ENCODE measurements at places on chromosomes 3 and 15. TPM values are rescaled to one million over a fixed set of nuclear protein-coding genes. Genes with fewer than 3 reads are reported as not detected.
A peak's percentile ranks its signal among the peaks of the same experiment; 100 is the strongest.

Gene COL7A1
- total RNA-seq = 22.2 TPM

Gene INKA1
- not detected for total RNA-seq

Gene OCA2
- total RNA-seq = 1.2 TPM

Gene GOLGA8T
- total RNA-seq = 1.4 TPM

- DNase-seq = peak; percentile 44
Measured at GRCh38 chr3:138398791-138399575, 35.4 kb upstream of the ESYT3 start.

- DNase-seq = no peak
Measured at GRCh38 chr3:14520149-14520548, 20.0 kb downstream of the GRIP2 start.

DNA sequence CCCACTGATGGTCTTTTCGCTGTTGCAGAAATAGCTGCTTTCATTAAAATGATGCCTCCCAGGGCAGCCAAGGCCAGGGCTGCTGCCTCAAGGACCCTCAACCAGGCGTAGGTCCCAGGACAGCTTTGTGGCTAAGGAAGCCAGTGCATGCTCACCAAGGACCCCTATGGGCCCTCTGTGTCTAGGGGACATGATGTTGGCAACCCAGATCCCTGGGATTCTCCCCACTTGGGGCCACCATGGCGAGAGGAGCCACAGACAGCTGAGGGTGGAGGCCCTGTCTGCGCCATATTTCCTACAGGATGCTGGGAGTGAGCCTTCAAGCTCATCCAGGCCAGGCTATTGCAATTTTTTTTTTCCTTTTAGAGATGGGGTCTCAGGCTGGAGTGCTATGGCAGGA, 137.2 kb downstream of the CHSY1 start:
- no peak for DNase-seq

DNA sequence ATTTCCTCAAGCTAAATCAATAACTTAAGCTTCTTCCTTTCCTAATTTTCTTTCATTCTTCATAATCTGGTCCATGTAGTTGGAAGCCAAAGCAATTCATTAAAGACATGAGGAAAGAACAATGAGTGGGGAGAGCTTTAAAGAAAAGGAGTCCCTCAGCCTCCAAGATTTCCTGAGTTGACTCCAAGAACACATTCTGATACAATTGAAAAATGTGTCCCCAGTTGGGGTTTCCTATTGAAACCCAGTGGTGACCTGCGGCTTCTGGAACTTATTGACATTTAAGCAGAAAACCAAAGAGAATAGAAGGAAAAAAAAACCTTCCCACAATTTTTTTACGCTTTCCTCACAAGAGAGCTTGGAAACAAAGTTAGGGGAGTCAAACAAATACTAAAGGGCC, 37.0 kb downstream of the ATP8B4 start:
- no peak for DNase-seq
